ENCODE measurements at places on chromosomes 4 and X.

DNA sequence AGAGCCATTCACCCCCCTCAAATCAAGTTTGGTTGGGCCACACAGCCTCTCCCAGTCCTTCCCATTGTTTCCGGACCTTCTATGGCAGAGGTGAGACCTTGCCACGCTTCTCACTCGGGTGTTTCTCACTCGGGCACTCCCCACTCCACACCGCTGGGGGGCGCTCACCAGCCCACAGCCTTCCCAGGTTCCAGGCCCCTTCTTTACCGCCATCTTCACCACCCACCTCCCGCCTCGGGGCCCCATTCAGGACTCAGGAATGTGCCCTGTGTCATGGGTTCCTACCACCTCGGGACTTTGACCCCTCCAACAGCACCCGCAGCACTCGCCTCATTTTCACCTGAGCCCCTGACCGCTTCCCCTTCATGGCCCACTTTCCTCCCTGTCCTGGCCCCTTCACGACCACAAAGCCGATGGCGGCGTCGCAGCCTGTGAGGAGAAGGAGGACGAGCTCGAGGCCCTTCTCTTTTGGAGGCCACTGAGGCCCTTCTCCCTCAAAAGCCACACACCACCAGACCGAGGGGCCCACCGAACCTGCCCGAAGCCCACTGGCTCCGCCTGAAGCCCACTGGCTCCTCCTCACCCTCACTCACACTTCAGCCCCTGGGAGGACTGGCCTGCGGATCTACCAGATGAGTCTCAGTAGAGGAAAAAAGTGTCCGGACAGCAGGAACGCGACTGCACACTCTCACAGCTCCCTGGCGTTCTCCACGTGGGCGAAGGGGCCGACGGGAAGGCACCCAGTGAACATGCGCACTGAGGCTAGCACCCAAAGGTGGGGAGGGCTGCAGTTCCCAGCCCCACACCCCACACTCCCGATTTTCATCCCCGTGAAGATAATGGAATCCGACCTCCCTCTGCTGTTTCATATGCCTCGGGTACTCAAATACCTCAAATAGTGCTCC is at the start of gene PAGE1:
Gene PAGE1, minus strand, starts transcription at position 709 of the 905 bp plus-strand sequence. CDS start 1,214 bp downstream, outside the sequence.
- no peak for DNase-seq

GRCh38 chr4:101178731-101179130 is 168.6 kb downstream of the PPP3CA start:
- no peak for DNase-seq

- DNase-seq, result no peak
Observed at GRCh38 chrX:1442724-1443367, 9.9 kb downstream of the ASMTL start.

DNA sequence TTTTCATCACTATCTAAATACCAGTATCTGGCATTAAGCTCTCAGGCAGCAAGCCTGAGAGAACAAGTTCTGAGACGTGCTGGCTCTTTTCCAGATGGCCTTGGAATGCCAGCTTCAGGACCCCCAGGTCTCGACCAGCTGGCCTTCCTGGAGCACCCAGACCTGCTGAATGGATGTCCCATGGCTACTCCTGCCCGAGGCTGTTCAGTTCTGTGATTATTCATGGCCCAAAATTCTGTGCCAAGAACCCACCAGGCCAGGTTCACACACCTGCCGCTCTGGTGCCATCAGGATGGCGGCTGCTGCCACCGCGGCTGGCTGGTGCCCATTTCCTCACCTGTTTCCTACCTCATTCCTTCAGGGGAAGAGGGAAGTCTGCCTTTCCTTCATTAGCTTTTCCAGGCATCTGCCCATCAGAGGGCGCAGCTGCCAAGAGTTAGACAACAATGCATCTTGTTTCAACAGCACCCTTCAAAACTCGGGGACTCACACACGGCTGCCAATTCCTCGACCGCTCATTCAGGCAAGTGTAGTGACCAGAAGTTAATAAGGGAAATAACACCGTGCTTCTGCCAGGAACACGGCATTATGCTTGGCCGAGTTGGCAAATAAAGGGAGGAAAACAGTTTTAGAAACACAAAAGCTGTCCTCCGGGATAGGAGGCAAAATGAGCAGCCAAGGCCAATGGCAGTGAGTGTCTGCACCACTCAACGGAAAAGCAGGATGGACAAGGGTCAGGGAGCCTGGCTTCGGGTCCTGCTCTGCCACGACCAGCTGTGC is 173.8 kb downstream of the NSUN7 start:
- DNase-seq, result no peak

DNA sequence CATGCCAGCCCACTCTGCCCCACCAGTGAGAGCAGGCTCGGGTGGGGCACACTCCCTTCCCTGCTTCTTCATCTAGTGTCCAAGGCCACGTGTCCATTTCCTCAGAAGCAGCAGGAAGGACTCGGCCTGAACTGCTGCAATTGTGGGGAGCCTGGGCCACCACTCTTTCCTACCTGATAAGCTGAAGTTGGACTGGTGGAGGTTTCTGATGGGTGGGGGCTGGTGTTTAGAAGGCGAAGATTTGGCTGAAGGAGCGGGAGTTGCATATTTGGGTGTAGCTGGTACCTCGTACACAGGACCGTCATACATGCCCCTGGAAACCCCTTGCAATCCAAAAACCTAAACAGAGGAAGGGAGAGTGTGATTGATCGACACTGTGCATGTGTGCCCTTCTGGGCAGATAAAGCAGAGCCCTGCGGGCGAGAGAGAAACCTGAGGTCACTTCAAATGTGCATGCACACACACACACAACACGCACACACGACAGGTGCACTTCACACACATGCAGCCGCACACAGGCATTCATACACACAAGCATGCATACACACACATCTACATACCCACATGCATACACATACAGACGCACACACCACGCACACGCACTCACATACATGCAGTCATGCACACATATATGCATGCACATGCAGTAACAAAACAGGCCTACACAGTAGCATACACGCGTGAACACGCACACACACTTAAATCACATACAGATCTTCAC is 67.4 kb downstream of the CRMP1 start:
- no peak for DNase-seq

- DNase-seq, result peak; percentile 45
Observed at GRCh38 chr4:110411574-110412011, 64.4 kb upstream of the ENPEP start.

GRCh38 chrX:14357314-14357713 is 172.0 kb upstream of the GLRA2 start:
- no peak for DNase-seq

DNA sequence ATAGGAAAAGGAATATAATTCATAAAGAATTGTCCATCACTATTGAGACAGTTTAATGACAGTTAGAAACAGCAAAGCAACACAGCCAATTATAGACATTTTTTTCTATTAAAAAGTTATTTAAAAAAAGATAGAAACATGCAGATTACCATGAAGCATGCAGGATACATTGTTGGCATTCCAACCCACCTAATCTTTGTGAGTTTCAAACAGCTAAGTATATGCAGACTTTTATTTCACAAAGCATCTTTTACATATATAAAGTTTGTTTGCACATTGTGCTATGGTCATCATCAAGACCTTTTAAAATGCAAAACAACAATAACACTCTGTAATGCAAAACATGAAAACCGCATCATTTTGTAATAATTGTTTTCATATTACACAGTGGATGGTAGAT is 125.9 kb upstream of the ETNPPL start:
- no peak for DNase-seq

- DNase-seq, result no peak
Observed at GRCh38 chrX:23938690-23939089, 30.9 kb downstream of the CXorf58 start.

DNA sequence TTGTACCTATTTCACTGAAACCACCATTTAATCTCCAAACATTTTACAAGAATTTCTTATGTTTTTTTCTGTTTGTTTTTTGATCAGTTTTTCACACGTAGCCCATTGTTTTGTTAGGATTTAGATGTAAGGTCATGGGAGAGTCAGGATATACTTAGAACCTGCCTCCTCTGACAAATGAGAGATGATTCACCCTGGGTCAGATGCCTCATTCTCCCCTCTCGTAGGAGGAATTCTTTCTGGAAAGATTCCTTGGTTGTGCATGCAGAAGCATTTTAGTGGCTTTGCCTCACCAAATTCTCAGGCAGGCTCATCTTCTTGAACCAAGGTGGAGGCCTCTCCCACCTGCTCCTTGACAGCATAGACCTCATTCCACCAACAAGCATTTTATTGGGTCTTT is 599.3 kb downstream of the SPRY1 start:
- no peak for DNase-seq

- peak; percentile 51 for DNase-seq
Observed at GRCh38 chr4:15479089-15479912, 9.6 kb downstream of the CC2D2A start.

- no peak for DNase-seq
Observed at GRCh38 chrX:78517124-78517523, 142.0 kb downstream of the RTL3 start.

DNA sequence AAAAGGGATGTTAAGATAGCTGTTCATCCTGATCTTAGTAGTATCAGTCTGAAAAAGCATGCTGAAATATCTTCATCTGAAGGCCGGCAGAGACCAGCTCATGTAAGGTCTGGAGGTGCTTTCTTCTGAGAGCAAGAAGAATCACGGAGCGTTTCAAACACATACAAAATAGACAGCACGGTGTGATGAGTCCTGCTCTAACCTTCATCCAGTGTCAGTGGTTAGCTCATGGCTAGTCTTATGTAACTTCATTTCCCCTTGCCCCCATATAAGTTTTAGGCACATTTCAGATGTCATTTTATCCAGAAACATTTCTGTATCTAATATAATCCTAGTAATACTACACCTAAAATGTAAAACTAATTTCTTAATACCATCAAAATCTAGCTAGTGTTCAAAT is 27.8 kb downstream of the ADD1 start:
- no peak for DNase-seq
